ENCODE measurements at places on chromosomes 5 and 9.

DNA sequence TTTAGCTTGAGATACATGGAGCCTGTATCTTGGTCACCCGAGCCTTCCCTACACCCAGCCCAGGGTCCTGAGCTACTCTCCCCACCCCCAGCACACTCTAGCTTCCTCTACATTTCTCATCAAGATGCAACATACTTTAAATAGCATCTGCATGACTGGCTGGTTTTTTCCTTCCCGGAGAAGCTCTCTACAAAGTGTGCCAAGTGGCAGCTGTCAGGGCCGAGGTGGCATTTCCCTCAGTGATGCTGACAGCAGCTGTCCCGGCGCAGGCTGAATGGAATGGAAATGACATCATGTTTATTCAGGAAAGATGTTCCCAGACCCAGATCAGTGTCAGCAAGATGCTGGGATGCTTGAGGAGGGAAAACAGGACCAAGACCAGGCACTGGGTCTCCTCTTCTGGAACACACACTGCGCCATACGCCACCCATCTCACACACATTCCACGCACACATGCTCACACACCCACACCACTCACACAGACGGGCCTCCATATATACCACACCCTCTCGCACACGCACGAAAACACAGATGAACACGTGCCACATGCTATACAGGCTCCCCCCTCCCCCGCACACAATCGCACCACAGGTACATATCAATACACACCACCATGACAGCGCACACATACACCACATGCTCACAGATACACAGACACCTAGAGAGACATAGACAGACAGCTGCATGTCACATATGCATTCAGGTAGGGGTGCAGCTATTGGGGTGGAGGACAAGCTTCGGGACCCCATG lies 67.8 kb downstream of the LHX2 start:
- no peak for DNase-seq

DNA sequence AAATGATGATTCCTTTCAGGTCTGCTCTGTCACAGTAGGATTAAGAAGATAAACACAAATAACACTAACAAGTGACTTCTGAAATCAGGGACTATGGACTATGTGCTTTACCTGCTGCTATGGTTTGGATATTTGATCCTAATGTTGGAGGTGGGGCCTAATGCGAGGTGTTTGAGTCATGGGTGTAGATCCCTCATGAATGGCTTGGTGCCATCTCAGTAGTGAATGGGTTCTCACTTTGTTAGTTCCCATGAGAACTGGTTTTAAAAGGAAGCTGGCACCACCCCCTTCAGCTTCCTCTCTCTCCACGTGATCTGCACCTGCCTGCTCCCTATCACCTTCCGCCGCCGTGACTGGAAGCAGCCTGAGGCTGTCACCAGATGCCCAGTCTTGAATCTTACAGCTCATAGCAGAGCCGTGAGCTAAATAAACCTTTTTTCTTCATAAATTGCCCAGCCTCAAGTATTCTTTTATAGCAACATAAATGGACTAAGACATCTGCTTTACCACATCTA lies 3.3 kb downstream of the PPIC start:
- no peak for DNase-seq

DNA sequence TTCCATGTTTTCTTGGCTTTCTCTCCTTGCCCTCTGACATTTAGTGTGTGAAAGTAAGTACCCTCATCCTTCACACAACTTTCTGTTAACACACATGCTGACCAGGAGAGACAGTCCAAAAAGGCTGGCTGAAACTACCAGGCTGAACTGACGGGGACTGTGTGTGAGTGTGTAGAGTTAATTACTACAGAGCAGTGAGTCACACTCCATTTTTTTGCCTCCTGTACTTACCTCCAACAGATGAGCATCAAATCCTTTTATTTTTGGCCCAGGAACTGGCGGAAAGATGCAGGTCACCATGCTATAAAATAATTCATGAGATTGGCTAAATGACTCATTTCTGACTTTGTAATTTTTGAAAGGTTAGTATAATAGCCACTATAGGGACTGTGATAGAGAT lies 20.2 kb upstream of the AGXT2 start:
- no peak for DNase-seq

GRCh38 chr5:16932401-16932800 lies 3.7 kb downstream of the MYO10 start:
- no peak for DNase-seq

DNA sequence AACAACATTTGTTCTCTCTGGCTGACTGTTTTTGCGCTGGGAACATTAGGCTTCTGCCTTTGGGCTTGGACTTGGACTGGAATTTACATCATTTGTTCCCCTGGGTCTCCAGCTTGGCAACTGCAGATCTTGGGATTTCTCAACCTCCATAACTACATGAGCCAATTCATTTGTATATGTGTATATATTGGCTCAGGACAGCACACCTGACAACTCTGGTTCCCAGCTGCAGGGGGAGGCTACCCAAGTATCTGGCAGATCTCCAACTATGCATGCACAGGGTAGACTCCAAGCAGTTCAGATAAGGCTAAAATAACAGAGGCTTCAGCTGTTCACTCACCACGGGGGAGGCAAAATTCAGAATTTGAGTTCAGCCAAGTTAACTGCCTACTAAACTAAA lies 31.6 kb upstream of the F2RL1 start:
- no peak for DNase-seq
